ENCODE measurements at places on chromosomes 12 and 14.

DNA sequence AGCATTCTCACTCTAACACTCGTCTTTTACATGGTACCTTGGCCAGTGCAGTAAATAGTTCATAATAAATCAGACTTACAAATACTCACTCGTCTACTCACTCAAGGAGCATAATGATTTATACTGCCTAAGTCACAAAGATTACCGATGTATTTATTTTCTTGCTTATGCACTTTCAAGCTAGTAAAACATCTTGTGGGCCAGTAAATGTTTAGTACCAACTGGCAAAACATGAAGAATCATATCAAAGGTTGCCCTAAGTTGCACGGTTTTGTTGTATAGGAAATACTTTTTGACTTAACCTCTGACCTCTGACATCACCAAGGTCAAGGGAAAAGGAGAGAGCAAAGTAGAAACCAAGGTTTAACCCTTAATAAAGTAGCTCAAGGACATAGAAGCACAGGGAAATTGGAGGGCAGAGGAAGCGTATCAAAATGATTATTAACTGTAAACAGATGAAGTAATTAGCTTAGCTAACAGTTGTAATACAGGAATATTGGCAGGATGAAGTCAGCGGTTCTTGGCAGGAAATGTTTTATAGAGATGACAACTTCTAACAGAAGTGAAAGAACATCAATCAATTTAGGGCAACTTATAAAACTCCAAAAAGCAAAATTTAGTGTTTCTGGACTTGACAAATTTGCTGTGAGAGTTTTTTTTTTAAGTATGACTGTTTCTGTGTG is 131.9 kb downstream of the HMGA2 start:
- no peak for DNase-seq

DNA sequence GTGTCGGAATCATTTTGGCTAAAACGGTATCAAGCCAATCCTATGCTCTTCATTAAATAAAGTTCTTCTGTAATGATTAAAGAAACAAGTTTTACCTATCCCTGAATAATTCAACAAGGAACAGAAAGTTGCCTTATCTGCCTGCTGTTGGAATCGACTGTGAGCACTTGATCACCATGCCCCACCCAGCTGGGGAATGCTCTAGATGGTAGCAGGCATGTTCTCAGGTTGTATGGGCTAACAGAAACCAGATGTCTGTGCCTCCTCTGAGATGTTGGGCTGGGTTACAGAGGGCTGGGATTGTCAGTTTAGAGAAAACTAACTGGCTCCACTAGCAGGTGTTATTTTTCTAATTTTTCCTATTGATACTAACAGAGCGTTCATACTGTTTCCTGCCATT is 28.9 kb downstream of the RTRAF start:
- peak; percentile 6 for DNase-seq

GRCh38 chr12:125271892-125272291 is 206.7 kb downstream of the AACS start:
- no peak for DNase-seq

- no peak for DNase-seq
Observed at GRCh38 chr14:73720636-73721035, 6.5 kb upstream of the PNMA1 start.

GRCh38 chr12:121711361-121712189 is 977 bp upstream of the TMEM120B start:
- DNase-seq = no peak

GRCh38 chr12:23484238-23484637 is 465.2 kb downstream of the SOX5 start:
- DNase-seq = no peak

DNA sequence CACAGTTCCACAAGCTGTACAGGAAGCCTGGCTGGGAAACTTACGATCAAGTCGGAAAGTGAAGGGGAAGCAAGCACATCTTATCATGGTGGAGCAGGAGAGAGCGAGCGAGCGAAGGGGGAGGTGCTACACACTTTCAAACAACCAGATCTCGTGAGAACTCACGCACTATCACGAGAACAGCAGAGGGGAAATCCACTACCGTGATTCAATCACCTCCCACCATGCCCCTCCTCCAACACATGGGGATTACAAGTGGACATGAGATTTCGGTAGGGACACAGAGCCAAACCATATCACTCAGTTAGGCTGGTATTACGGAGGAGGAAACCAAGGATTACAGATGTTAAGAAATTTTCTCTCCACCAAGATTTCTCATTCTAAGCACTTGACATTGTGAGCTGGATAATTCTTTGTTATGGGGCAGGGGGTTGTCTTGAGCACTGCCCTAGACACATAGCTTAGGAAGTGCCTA is 262.0 kb upstream of the G2E3 start:
- DNase-seq = no peak

DNA sequence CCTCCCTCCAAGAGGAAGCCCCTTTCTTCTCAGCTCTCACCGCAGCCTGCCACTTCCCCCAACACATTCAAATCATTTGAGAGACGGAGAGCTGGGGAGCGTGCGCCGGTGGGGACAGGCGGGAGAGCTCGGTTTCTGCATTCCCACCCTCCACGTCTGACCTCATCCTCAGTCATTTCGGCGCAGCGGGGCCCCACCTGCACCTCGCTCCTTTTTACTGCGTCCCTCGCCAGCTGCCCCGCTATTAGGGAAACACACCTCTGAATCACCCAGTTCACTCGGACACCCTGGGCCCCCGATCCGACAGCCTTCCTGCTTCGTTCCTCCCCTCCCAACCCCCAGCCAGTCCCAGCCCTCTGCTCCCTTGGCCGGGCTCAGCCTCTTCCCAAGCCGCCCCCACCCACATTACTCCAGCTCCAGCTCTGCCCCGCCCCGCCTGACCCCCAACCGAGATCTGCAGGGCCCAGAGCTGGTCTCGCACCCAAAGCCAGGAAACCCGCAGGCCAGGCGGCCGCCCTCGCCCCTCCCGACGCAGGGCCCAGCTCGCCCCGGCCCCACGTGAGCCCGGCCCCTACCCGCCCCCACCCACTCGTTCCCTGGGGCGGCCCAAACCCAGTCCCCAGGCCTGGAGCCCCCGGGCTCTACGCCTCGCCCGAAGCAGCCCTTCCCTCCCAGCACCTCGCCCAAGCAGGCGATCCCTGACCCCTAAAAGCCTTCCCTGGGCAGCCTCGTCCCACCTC is 783 bp downstream of the CORO1C start:
- DNase-seq = peak; percentile 75

DNA sequence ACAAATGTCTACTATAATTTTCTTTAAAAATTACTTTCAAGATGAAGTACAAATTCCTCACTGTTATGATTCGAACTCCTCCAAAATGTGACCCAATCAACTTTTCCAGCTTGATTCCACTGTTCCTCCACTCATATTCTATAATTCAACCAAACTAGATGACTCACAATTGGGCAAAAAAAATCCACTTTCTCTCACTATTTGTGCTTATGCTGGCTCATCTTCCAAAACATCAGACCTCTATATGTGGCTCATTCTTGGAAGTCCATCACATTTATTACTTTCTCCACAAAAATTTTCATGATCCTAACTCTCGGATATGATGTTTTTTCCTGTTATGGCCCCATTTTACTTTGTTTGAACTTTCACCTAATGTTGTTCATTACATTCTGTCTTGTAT is 26.9 kb upstream of the RXYLT1 start:
- no peak for DNase-seq

DNA sequence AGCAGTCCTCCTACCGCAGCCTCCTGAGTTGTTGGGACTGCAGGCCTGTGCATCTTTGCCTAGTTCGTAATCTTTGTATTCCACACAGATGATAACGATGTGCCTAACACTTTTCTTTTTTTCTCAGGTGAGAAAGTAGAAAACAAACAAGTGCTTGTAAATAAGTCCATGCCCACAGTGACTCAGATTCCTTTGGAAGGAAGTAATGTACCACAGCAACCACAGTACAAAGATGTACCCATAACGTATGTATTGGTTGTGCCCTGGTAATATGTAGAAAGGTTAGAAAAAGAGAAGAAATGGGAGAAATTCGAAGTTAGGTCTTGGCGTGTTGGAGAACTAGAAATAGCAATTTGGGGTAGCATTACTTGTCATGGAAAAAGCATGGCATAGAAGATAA is 101.6 kb downstream of the POLR3B start:
- DNase-seq = no peak

DNA sequence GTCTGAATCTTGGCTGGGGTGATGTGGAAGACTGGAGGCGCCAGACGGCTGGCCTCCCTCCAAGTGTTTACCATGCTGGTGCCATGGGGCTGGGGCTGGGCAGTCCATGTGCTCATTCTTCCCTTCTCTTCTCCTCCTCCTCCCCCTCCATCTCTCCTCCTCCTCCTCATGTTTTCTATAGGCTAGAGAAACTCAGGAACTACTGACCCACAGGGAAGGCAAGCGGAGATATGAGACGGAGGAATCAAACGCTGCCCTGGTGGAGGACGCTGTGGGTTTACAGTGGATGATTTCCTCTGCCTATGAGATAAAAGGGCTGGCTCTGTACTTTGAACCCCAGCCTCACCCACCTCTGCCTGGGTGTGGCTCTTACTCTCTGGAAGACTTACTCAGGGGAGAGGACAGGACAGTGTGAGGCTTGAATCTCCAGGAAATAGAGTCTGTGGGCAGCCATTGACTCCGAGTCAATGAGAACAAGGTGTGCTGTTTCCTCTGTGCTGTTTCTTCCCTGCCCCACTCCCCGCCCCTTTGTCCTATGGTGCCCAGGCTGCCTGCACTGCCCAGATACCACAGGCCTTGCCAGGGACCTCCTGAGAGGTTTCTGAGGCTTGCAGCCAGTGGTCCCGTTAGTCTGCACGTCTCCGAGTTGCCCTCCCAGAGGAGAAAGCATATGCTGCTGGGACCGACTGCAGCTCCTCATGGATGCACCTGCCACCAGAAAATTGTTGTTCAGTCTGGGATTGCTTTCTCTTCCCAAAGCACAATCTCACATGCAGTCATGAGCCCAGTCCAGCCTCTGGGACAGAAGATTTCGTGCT is 132.6 kb upstream of the ARHGAP5 start:
- no peak for DNase-seq

DNA sequence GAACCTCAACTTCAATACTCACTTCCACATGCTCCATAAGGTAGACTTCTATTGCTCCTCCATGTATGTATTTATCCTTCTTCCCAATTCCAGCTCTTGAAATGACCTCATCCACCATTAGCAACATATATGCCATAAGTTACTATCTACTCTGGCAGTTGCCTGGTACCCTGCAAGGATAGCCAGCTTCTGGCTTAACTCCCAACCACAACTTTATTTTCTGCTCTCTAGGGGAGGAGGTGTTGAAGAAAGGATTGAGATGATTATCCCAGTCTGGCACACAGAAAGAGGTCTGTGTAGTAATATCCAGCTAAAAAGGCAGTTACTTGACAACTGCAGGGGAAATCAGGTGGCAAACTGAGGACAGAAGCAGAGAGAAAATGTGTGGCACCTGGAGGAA is 71.5 kb upstream of the MDM1 start:
- DNase-seq = no peak

GRCh38 chr12:2495417-2496112 is 299.2 kb upstream of the FKBP4 start:
- DNase-seq = no peak

GRCh38 chr12:79678306-79678705 is 12.5 kb downstream of the PAWR start:
- DNase-seq = no peak

All from SJSA1 (cell line).